ENCODE measurements at places on chromosomes 1 and 21.

DNA sequence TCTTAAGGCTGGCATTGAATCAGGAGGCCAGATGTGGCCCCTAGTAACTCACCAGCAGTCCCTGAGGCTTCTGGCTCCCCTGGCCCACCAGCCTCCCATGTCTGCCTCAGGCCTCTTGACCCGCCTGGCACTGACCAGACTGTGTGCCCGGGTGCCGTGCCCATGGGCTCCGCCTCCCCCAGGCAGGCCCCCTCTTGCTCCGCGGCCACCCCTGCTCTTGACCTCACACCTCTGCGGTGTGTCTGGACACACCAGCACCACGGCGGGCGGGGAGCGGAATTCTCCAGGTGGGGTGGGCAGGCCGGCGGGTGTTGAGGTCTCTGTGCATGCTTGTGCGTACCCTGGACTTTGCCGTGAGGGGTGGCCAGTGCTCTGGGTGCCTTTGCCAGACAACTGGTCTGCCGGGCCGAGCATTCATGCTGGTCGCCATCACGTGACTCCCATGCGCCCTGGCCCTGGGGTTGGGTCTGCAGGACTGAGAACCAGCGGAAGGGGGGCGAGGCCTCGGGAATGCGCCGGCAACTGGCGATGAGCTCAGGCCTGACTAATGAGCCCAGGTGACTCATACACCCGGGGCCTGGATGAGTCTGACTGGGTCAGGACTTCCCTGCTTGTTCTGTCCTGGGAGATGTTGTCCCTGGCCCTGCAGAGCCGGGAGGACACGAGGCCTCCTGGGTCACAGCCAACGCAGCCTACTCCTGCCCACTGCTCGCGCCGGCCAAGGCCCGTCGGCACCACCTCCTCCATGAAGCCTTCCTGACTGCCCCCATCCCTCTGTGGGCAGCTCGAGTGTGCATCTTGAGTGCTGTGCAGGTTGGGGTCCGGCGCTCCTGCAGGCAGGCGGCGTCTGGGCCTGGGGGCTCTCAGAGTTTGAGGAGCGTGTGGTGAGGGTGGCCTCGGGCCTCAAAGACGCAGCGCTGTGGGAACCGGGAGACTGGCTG is 22.6 kb downstream of the COL18A1 start:
- no peak for DNase-seq

DNA sequence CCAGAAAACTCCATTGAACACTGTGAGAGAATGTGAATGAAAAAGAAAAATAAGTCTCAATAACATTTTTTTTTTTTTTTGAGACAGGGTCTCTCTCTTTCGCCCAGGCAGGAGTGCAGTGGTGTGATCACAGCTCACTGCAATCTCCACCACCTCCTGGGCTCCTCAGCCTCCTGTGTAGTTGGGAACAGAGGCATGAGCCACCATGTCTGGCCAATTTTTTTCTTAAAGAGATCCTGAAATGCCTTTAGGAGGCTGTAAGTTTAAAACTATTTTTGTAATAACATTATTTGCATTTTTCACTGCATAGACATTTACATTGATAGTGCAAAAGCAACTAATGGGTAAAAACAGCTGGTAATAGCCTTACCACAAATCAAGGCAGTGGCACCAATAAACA is 35.3 kb downstream of the GDAP2 start:
- no peak for DNase-seq

- DNase-seq = no peak
Measured at GRCh38 chr1:56838759-56839158, 15.8 kb upstream of the C8A start.

DNA sequence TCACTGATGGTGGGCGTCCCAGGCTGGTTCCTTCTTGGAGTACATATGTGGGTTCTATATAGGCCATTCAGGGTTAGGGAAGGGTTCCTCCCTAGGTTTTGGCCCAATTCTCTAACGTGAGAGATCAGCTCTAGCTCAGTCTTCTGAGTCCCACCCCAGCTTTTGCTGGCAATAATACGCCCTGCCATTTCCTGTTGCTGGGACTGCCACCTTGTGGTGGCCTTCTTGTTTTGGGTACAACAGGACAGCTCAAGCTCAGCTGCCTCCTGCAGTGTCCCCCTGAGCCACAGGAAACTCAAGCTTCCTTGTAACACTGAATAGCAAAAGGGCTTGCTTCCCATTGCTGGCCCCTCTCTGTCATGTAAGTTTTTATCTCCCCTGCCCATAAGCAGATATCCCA is 77.8 kb downstream of the BACH1 start:
- DNase-seq = no peak

GRCh38 chr1:12174924-12175810 is 8.4 kb downstream of the TNFRSF1B start:
- DNase-seq = no peak

DNA sequence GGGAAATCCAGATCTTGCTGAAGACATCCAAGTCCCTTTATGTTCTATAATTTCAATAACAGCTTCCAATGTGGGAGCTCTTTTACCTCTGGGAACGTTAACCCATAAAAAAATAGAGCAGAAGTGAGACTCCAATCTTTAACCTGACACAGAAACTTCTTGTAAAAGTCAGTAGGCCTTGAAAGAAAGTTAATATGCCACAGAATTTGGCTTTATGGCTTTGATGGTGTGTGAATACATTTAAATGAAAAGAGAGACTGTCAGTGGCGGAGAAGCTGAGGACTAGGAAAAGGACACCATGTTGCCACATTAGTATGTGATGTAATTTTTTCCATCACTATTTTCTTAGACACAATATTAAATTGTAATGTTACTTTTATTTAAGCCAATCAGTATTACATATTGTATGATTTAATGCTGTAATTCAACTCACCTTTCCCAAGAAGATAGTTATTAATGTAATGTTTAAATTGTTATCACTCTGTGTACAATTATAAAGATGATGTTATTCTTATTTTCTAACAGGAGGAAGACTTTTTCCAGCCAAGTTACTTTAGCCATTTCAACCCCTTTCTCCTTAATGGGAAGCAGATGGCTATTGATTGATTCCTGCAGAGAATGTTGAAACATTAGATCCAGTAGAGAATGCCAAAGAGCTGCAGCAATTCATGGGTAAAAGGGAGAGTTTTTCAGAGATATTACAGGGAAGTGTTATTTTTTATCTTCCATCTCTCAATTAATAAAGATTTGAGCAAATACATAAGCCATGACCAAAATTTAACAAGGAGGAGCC is 17.5 kb upstream of the CLDN8 start:
- no peak for DNase-seq

DNA sequence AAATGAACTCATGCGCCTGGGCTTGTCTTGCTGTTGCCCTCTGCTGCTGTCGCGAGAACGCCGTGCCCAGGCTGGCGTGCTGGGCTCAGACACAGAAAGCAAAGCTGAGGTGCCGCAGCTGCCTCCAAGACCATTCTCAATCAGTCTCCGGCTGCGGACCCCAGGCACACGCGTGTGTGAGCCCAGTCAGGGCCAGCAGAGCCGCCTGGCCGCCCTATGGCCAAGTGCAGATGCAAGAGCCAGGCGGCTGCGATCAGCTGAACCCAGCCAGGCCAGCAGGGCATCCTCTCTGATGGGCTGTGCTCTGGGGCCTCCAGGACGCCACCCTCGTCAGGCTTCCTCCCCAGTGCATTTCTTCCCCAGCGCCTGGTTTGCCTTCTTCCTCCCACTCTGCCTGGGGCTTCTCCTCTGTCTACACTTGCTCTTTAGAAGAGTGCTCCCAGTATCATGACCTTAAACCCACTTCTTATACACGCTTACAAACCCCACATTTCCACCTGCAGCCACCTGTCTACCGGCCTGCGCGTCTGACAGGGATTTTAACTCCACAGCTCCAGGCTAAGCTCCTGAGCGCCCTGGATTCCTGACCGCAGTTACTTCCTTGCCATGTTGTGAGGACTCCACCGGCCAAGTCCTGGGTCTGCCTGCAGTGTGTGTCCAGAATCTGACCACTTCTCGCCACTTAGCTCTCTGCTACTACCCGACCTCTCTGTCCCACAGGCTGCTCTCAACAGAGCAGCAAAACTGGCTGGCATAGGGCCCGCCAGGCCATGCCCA is 21.7 kb upstream of the LRRC47 start:
- no peak for DNase-seq

- no peak for DNase-seq
Measured at GRCh38 chr21:36384885-36385232, 333 bp upstream of the CHAF1B start.

DNA sequence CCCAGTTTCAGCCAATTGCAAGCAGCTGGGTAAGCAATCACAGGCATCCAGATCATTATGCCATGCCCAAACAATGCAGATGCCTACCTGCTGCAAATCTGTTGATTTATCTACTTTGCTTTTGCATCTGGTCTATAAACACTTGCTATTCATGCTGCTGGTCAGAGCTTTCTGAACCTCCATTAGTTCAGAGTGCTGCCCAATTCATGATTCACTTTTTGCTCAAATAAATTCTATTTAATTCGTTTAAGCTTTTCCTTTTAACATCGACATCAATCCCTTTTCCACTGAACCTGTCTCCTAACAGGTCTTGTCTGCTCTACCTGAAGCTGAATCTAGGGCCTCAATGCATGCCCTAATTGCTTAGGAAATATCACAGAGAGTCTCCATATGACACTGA is 99.4 kb upstream of the C1orf87 start:
- DNase-seq = no peak

- no peak for DNase-seq
Measured at GRCh38 chr1:236206548-236206947, 64.2 kb downstream of the GPR137B start.

DNA sequence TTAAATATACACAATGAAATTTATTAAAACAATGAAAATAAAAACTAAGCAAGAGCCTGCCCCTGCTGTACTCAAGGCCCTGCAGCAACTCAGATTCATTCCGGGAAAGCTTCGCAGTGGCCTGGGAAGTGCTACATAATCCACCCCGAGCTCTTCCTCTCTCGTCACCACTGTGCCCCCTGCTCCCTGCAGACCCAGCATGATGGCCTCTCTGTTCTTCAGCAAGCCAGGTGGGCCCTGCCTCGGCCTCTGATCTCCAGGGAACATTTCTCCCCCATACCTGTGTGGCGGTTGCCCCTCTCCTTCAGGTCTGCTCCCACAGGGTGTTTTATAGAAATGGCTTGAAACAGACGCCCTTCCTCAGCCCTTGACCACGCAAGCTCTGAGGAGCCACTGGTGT is 10.6 kb downstream of the RNF187 start:
- no peak for DNase-seq

GRCh38 chr21:31408301-31409088 is 64.4 kb upstream of the TIAM1 start:
- DNase-seq = no peak

DNA sequence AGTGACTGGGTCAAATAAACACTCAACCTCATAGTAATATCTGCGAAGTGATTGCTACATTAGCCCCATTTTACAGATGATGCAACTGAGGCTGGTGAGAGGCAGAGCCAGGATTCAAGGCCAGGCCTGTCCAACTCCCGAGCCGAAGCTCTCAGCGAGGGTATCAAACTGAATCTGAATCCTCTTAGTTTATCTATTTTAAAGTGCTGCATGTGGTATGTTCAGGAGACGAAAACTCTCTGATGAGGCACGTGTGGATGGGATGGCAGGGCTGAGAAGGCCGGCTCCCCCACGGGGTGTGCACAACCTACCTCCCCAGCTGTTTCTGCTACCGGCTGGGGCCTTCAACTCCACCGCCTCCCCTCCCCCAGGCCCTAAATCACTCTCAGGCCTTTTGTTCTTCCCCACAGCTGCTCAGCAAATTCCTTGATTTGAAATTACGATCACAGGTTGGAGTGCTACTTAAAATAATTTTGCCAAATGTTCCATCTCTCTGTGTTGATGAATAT is 171.8 kb downstream of the TOMM20 start:
- DNase-seq = no peak

DNA sequence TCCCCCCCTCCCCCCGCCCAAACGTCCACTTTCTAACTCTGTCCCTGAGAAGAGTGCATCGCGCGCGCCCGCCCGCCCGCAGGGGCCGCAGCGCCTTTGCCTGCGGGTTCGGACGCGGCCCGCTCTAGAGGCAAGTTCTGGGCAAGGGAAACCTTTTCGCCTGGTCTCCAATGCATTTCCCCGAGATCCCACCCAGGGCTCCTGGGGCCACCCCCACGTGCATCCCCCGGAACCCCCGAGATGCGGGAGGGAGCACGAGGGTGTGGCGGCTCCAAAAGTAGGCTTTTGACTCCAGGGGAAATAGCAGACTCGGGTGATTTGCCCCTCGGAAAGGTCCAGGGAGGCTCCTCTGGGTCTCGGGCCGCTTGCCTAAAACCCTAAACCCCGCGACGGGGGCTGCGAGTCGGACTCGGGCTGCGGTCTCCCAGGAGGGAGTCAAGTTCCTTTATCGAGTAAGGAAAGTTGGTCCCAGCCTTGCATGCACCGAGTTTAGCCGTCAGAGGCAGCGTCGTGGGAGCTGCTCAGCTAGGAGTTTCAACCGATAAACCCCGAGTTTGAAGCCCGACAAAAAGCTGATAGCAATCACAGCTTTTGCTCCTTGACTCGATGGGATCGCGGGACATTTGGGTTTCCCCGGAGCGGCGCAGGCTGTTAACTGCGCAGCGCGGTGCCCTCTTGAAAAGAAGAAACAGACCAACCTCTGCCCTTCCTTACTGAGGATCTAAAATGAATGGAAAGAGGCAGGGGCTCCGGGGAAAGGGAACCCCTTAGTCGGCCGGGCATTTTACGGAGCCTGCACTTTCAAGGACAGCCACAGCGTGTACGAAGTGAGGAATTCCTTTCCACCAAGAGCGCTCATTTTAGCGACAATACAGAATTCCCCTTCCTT is 158.1 kb downstream of the RUNX1 start:
- no peak for DNase-seq

DNA sequence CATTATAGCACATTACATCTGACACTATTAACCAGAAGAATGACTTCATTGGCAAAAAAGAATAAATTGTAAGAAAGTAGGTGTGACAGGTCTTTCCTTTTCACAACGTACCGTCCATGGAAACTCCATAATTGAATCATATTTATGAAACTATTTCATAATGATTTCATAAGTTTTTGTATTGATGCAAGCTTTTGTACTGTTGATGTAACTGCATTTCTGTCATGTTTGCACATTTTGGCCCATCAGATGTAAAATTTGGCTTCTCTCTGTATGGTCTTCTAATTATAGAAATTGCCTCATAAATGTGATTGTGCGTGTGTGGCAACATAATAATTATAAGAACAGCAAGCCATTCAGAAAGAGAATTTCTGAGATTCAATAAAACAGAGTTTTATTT is 180.7 kb upstream of the ZNHIT6 start:
- no peak for DNase-seq

DNA sequence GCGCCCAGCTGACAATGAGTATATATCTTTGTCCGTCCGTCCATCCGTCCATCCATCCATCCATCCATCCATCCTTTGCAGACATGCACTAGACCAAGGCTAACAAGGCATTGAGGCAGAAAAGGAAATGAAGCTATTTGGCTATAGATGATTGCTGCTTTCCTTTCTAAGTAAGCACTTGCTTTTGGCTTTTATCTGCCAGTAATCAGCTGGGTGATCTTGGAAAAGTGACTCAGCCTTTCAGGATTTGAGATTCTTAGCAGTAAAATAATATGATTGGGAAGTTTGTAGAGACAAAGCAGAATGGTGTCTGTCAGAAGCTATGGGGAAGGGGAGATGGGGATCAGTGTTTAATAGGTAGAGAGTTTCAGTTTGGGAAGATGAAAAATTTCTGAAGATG is 22.7 kb downstream of the ZFYVE9 start:
- DNase-seq = no peak

Data from SIG-M5 (cell line).